ENCODE measurements at places on chromosomes 4 and X.

- DNase-seq, result no peak
Measured at GRCh38 chr4:109607976-109608375, 47.9 kb downstream of the MCUB start.

DNA sequence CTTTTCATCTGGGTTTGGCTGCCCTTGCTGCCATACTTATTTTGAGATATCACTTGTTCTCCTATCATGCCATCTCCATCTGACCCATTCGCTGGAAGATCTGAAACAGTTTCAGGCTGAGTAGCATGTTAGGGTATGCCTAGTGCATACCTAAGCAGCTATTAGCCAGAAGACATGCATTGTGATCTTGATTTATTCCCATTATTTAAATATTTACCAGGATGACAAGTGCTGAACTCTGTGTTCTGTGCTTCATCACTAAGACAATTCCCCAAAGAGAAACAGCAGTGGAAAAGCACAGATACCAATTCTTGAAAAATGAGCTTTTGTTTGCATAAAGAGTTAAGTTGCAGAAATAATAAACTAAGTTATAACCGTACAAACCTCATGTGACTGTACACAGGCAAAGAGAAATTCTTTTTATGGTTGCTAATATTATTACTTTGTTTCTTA, 271.0 kb upstream of the ARSJ start:
- no peak for DNase-seq

DNA sequence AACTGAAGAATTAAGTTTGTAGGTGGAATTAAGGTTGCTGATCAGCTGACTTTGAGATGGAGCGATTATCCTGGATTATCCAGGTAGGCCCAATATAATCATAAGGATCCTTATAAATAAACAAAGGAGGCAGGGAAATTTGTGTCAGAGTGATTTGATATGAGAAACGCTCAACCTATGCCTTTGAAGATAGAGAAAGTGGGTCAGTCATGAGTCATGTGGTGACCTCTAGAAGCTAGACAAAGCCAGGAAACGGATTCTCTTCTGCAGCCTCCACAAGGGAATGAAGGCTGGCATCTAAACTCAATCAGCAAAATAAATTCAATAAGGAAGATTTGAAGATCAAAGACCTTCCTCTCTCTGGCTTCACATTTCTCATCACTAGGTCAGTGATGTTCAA, 41.5 kb upstream of the SMIM10 start:
- DNase-seq, result no peak

DNA sequence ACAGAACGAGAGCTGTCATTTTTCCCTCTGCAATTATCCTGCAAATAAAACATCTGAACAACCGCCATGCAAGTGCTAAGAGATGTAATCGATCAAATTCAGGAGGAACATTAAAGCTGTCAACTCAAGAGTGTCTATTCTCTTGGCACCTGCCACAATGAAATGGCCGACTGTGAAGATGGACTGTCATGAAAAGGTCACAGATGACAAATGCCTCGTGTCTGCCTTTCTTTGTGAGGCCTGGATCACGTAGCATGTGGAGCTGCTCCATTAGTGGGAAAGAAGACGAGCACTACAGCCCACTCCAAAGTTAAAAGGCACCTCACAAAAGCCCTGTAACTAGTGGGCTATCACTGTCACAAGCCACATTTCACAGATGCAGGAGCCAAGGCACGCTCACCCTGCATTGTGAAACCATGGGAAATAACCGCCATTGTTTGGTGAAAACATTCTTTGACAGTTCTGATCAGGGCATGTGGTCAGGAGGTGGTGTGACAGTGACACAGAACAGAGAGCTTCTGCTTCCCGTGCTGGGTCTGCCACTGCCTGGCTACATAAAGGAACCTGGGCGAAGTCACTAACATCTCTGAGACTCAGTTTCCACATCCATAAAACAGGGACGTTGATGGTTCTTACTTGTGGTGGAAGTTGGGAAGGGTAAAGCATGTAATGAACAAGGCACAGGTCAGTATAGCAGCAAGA, 98.9 kb downstream of the EVC2 start:
- no peak for DNase-seq

- no peak for DNase-seq
Measured at GRCh38 chr4:180788729-180789128, 1454.5 kb upstream of the TENM3 start.

GRCh38 chr4:41060352-41061334, 153.7 kb downstream of the APBB2 start:
- no peak for DNase-seq

DNA sequence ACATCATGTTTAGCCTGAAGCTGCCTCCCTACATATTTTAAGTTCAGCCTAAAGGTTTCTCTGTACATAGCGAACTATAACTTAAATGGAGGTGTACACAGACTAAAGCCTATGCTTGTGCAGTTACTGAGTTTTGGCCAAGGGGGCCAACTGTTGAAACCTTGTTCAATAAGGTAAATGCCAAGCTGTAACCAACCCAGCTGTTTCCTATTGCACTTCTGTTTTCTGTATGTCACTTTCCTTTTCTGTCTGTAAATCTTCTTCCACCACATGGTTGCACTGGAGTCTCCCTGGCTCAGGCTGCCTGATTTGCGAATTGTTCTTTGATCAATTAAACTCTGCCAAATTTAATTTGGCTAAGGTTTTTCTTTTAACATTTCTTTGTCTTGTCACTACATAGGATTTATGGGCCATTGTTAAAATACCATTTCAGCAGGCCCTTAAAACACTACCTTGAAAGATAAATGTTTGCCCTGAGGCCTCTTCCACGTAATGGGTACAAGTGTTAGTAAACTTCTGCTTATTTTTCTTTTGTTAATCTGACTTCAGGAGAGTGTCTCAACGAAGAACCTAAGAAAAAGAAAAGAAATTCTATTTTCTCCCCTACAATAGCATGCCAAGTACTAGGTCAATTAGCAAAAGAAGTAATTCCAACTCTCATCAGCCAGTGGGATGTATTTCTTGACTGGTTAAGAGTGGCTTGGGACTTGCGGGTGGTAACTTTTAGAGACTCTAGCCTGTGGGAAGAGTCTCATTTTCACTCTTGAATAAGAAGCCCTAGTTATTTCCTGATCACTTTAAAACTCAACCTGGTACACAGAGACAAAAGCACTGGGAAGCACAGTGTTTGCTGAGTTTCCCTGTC, 45.7 kb upstream of the PRSS12 start:
- DNase-seq, result no peak

- DNase-seq, result no peak
Measured at GRCh38 chr4:104878936-104879335, 267.7 kb upstream of the TET2 start.

DNA sequence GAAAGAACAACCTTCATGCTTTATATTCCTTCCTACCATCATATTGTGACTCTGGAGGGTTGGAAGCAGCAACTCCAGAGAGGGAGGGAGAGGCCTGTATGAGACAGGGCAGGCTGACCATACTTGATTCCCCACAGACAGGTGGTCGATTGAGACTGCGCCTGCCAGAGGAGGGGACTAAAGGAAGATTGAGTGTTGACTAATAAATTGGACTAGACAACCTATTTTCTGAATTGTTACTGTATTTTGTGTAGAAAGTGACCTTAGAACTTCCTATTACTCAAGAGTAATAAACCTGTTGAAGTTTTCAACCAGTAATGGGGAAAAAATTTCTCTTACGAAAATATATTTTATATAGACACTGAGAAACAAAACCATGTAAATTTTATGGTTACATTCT, 301.5 kb downstream of the INPP4B start:
- no peak for DNase-seq

- no peak for DNase-seq
Measured at GRCh38 chr4:155008389-155008788, 200.0 kb upstream of the NPY2R start.

- no peak for DNase-seq
Measured at GRCh38 chrX:103734125-103734760, 23.5 kb downstream of the TMEM31 start.

Data from NCI-H1105 (cell line).